ENCODE measurements at places on chromosomes 7 and 10.

- DNase-seq = no peak
These were observed 40.2 kb upstream of the ZMIZ1 start for GRCh38 chr10:79028451-79029010.

GRCh38 chr7:116679500-116679899 is 7.5 kb downstream of the MET start:
- no peak for DNase-seq

DNA sequence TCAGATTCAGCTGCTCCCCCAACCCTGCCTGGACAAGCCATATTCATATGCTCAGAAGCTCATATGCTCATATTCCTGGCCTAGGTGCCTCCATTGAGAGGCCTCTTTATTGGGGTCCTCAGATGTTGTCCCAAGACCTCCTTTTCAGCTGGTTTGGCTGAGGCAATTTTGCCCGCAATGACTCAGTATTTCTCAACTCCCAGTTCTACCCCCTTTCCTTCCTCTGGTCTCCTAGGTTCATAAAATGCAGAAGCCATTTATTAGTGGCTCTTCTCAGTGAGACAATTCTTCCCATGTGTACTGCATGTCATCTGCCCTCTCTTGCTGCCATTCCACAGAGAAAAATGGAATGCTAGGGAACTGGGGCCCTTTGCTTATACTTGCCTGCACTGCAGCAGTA is 110.7 kb downstream of the INHBA start:
- no peak for DNase-seq

GRCh38 chr7:105496521-105496920 is 25.6 kb downstream of the PUS7 start:
- no peak for DNase-seq

- DNase-seq = no peak
These were observed 51.6 kb upstream of the CREB5 start for GRCh38 chr7:28360739-28361138.

- no peak for DNase-seq
These were observed 23.3 kb downstream of the NPTX2 start for GRCh38 chr7:98640375-98640774.

DNA sequence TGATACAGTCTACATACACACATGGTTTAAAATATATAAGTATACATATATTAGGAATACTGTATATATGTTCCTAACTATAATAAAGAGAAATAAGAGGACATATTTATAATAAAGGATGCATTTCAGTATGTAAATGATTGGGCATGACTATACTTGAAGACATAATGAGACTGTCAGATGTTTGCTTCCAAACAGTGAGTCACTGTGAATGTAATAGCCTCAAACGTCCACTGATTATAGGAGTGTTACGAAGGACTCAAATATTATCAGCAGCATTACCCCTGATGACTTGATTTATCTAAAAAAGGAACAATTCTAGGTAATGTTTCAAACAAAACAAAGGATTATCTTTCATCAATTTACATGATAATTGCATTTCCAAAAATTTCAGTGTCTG is 39.9 kb upstream of the NRBF2 start:
- DNase-seq = no peak

DNA sequence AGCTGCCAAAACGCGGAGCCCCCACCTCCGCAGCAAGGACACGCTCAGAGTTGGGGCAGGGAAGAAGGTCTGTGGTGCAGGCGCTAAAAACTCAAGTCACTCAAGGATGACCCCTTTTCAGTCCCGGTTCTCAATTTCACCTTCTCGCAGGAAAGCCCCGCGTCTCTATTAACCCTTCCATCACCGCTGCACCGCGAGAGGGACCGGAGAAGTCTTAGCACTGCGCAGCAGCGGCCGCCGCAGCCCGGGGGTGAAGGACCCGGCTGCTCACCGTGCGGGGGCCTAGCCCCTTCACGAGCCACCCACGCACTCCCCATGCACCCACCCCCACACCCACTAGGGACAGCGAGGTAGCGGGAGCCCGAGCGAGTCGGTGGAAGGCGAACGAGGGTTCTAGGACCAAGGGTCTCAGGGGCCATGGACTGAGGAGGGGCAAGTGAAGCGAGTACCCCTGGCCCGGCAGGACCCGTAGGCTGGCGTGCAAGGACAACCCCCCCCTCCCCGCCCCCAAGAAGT is 162.9 kb downstream of the SH3PXD2A start:
- no peak for DNase-seq

- DNase-seq = no peak
These were observed 27.0 kb downstream of the PFKFB3 start for GRCh38 chr10:6229746-6230145.

DNA sequence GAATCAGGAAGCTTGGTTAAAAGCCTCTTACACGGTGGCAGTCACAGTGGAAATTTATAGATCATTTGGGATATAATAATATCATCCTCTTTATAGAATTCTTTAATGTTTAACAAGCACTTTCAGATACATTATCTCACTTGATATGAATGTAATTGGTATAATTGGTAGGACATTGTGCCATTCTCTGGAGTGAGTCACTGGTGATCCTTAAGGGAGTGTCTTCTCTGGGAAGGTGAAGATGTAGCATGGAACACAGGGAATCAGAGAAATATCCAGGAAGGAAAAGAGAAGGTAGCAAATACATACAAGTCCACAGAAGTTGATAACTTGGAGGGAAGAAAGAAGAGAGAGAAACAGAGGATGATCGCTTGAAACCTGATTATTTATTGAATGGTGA is 9.8 kb downstream of the PTPRZ1 start:
- no peak for DNase-seq

DNA sequence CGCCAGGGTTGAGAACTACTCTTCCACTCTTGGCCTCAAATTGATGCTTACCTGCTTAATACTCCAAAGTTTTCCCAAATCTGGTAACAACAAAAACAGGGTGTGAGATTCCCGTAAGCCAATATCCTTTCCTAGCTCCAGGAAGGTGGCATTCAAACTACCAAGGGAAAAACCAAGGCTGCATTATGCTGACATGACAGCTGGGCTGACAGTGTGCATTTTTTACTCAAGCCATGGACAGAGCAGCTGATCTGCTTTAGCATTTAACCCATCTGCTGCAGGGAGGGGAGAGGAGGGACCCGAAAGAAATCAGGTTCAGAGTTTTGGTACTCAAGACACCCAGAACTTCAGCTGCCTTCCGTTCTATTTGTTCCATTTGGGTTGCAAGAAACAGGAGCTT is 49.8 kb upstream of the RAPGEF5 start:
- DNase-seq = no peak

DNA sequence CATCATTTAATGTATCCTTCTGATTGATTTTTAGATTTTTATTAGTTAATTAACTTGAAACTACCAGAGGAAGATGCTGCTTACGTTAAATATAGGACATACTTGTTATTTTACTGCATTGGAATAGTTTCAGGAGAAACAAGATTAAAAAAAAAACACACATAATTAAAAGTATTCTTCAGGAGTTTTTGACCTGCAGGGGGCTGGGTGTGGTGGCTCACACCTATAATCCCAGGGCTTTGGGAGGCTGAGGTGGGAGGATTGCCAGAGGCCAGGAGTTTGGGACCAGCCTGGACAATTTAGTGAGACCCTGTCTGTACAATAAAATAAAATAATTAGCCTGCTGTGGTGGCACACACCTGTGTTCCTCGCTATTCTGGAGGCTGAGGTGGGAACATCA is 10.7 kb downstream of the CBLL1 start:
- DNase-seq = no peak

DNA sequence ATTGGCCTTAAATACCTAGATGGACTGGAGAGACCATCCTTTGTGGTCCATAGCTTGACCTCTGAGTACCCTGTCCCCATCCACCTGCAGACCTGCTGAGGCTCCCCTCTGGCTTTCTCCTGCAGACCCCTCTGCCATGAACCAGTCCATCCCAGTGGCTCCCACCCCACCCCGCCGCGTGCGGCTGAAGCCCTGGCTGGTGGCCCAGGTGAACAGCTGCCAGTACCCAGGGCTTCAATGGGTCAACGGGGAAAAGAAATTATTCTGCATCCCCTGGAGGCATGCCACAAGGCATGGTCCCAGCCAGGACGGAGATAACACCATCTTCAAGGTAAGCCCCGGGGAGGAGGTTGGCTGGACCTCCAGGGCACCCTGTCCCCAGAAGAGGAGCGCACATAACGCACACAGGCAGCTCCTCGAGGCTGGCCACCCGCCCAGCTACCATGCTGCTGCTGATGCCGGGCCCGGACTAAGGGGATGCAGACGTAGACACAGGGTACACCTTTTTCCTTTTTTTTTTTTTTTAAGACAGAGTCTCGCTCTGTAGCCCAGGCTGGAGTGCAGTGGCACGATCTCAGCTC is 4.3 kb downstream of the IRF5 start:
- DNase-seq = no peak

DNA sequence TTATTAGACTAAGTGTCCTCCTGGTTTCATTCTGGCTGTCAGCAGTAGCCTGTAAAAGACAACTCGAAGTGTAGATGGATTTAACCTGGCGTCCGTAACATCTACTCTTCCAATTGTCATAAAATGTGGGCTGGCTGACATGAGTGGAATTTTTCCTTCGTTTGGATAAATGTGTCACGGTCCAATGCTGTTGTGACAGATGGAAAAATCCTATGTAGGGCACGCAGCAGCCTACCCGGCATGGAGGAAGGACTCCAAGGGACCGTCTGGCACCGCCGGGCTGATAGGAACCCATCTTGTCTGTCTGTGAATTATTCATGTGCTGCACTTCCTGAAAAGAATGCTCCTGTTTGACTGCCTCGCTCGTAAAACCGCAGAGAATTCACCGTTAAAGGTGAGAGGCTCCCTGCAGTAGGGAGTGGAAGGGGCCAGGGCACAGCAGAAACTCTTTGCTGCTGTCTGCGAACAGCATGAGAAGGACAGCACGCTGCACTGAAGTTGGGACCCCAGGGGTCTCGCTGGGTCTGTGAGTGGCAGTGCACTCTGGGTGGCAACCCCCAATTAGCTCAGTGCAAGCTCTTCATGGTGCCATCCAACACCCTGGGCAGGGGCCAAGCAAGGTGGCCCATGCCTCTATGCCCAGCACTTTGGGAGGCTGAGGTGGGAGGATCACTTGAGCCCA is 1.6 kb upstream of the ORAI2 start:
- DNase-seq = peak; percentile 34

DNA sequence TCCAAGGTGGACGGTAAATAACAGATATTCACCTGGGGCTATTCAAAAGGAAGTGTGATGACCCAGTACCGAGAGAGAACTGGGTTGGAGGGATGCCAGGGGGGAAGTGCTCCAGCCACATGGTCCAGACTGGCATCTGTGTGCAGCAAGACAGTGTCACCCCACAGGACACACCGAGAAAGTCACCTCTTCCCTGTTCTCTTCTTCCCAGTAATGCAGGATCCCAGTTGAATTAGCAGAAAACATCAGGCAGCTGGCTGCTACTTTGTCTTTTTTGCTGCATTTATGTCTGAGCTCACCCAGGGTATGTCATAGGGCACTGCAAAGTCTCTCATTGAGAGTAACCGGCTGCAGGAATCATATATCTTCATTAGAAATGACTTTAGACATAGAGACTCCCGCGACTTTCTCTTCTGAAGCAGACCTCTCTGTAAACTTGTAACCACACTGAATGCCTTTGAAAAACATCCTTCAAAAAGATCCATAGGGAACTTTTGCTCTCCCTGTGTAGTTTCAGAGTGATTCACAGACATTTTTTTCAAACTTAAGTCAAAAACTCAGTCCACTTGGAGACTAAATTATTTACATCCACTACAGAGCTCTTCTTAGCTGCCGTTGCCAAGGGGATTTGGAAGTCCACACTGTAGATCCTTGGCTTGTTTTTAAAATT is 609.0 kb upstream of the DPP6 start:
- DNase-seq = no peak

All from activated T-cell treated with anti-CD3 and anti-CD28 coated beads for 24 hours (primary cell).